GM06990 (cell line): ENCODE measurements at places on chromosomes 3 and 15.
A peak's percentile ranks its signal among the peaks of the same experiment; 100 is the strongest.

DNA sequence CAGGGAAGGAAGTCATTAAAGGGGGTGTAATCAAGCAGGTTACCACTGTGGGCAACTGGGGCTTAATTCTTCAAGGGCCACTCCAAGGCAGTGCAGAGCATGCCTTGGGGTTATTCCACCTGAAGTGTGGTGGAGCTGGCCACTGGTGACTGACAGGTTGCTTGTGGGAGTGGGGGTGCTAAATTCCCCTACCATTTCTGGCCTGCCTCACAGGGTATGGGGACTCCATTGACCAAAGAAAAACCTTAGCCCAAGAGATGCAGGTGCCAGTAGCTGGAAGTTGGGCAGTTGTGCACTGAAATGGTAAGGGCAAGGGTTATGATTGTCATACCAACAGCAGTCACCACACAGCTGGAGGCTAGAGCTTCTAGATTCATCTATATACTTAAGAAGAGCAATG lies 93.4 kb downstream of the ZNF621 start:
- DNase-seq, result no peak

DNA sequence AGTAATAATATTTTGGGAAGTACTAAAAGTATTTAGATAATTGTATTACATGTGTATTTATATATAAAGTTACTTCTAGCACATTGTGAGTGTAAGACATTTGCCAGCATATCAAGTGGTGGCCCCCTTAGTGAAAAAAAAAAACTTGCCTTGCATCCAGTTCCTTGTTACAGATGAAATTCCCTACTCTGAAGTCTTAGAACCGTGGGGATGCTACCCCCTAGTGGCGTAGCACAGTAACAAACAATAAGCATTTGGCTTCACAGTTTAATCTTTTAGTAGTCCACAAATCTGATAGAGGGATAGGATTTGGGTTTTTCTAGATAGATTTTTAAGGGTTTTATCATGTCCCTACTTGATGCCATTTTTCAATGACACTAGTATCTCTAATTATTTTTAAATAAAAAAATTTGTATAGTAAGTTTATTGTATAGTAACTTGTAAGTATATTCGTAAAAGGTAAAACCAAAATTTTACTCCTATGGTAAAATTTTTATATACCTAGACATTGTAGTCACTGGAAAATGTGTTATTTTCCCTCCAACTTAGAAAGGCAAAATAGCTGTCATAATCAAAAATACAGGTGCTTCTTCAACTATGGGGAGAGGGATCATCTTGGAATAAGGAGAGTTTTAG lies 14.3 kb downstream of the SMC4 start:
- DNase-seq, result peak; percentile 24

GRCh38 chr15:65524226-65524625 lies 6.0 kb upstream of the HACD3 start:
- DNase-seq, result no peak

GRCh38 chr3:171688002-171688401 lies 122.3 kb downstream of the PLD1 start:
- DNase-seq, result no peak

DNA sequence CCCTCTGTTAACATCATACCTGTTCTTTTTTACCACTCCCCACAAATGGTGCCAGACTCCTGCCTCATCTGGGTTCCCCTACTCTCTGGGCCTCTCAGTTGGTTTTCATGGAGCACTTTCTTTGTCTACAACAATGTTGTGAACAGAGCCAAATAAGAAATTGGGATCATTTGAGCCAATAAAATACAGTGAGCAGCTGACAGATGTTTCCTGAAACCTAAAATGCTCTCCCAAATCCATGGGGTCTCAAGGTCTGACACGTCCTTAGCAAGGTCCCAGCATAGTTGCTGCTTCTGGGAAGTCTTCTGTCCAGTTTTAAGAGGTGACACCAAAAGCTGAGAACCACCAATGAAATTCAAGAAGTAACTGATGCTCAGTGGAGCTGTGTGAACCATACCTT lies 1.7 kb downstream of the NMNAT3 start:
- no peak for DNase-seq

- DNase-seq, result peak; percentile 29
These were observed 523 bp downstream of the HDAC11 start for GRCh38 chr3:13480340-13481318.

DNA sequence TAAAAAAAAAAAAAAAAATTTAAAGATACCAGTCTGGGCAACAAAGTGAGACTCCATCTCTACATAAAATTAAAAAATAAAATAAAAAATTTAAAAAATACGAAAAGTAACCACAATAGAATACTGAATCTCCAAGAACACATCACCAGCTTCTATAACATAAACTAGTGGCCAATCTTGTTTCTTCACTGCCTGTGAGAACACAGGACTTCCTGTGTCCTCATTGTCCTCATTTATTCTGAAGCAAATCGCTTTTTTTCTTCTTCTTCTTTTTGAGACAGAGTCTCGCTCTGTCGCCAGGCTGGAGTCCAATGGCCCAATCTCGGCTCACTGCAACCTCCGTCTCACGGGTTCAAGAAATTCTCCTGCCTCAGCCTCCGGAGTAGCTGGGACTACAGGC lies 28.6 kb upstream of the RAB7A start:
- DNase-seq, result no peak

- DNase-seq, result no peak
These were observed 74.5 kb downstream of the BFSP2 start for GRCh38 chr3:133474251-133474801.

GRCh38 chr3:102016417-102016816 lies 167.1 kb downstream of the NFKBIZ start:
- no peak for DNase-seq

DNA sequence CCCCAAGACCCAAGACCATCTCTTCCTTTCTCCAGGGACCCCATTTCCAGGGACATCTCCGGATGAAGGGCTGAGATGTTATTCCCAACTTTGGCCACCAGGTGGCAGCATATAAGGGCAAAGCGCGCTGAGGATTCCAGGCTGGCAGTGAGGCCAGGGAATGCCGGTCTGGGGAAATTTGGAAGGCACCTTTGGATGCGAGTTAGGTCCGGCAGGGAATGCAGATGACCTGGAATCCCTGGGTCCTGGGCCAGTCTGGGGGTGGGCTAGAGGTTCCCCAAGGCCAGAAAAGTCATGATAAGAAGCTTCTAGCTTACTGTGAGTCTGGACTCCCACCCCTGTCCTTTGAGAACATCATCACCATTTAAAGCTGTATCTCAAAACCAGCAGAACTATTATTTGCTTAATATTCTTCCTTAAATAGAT lies 1.6 kb upstream of the CHST13 start:
- DNase-seq, result peak; percentile 28

- no peak for DNase-seq
These were observed 229.5 kb upstream of the ROPN1 start for GRCh38 chr3:124221422-124221821.

DNA sequence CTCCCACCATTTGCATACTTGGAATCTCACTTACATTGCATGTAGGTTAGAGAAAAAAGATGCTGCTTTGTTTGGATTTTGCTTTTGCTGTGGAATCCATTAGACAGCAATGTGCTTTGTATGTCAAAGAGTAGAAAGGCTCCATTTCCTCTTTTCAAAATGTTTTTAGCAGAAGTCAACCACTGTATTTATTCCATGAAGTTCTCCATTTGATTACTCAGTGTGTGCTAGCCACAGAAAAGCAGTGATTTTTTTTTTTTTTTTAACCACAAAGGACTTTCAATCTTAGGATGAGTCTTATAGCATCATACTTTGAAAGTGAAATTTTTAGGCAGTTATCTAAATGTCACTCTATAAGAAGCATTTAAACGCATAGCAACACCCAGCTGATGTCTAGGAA lies 285.0 kb upstream of the ADAMTS9 start:
- no peak for DNase-seq
